Erythroblast (primary cell): ENCODE measurements at places on chromosomes 12 and 14.

DNA sequence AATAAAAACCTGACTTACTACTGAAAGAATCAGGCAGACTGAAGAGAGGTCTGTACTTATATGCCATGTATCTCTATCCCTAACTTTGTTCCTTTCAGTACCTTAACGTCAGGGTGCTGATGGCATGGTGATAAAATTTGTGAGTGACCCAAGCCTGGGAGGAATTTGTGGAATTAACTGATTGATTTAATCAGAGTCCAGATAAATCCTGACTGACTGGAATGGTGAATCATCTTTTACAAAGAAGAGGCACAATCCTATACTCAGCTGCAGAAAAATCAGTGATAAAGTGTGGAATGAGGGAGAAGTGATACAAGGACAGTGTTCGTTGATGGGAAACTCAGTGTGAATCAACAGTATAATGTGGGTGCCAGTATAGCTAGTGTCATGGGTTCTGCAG, 3.7 kb downstream of the TDG start:
- DNase-seq = no peak

- no peak for DNase-seq
Measured at GRCh38 chr14:81147140-81147897, 73.4 kb downstream of the GTF2A1 start.

- no peak for DNase-seq
Measured at GRCh38 chr14:99972748-99973466, 92.3 kb upstream of the EVL start.

- DNase-seq = no peak
Measured at GRCh38 chr12:71524626-71525025, 85.0 kb downstream of the LGR5 start.

GRCh38 chr12:54420766-54421144, 1.7 kb upstream of the ITGA5 start:
- DNase-seq = no peak

DNA sequence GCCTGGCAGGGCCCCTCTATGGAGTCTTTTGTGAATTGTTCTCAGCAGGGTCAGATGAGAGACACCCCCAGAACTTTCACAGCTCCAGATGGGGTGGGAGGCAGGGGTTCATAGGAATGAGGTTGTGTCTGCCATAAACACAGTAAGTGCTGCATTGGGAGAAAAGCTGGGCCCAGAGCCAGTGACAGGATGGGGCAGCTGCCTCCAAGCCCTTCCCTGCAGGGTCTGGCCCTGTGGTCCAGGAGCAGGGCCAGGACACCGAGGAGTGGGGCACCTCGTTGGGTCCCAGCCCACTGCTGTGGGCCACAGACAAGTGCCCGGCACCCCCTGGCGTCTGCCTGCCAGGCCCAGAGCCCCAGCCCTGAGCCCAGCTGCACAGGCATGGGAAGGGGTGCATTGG, 13.3 kb downstream of the INF2 start:
- no peak for DNase-seq

- no peak for DNase-seq
Measured at GRCh38 chr14:30520536-30520935, 38.4 kb upstream of the G2E3 start.
